Stimulated activated CD4-positive, alpha-beta T cell treated with anti-CD3 and anti-CD28 coated beads, Interleukin-1b, Interleukin-23, amount 100 ng/mL, for 1 hour (primary cell): ENCODE measurements at places on chromosomes 16 and 17.

DNA sequence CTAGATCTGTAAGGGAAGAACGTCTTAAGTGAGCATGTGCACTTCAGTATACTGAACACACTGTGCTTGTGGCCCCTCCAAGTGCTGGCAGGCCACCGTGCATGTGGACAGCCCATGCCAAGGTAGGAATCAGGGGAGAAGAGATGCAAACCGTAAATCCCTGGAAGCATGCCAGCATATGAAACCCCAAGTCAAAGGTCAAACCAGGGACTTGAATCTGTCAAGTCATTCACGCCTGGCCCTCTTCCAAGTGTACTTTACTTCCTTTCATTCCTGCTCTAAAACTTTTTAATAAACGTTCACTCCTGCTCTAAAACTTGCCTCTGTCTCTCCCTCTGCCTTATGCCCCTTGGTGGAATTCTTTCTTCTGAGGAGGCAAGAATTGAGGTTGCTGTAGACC, 2.8 kb upstream of the ATXN2L start:
- DNase-seq = no peak

- DNase-seq = no peak
Measured at GRCh38 chr17:48162306-48162934, 54.9 kb downstream of the SNX11 start.

DNA sequence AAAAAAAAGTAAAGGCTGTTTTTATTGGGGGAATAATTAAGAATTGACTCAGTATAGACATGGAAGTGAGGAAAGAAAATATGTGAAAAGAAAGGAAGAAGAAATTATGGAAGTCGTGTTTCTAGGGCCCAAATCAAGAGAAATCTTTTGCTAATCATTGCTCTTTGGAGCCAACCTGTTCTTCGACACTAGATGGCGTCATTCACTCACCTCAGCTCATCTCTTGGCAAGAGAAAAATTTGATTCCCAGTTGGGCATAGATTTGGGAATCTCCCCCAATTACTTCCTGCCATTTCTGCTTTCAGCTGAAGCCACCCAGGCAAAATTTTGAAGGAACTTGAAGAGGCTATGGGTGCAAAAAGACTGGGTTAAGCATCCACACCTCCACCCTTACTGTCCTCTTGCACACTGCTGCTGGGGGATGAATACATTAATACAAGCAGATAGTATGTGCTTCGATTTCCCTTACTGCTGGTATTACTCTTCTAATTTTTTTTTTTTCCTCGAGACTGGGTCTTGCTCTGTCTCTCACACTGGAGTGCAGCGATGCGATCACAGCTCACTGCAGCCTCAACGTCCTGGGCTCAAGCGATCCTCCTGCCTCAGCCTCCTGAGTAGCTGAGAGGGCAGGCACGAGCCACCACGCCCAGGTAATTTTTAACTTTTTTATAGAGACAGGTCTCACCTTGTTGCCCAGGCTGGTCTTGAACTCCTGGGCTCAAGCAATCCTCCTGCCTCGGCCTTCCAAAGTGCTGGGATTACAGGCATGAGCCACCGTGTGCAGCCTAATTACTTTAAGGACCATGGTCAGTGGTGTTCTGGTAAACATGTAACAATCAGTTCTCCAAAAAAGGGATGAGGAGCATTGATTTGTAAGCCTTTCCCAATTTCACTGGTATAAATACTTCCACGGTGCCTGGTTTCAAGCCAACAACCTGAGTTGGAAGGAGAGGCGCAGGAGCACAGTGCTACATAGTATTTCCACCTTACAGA, 13.5 kb downstream of the PSMD7 start:
- no peak for DNase-seq

GRCh38 chr17:81412490-81413093, 17.3 kb downstream of the BAHCC1 start:
- peak; percentile 17 for DNase-seq

DNA sequence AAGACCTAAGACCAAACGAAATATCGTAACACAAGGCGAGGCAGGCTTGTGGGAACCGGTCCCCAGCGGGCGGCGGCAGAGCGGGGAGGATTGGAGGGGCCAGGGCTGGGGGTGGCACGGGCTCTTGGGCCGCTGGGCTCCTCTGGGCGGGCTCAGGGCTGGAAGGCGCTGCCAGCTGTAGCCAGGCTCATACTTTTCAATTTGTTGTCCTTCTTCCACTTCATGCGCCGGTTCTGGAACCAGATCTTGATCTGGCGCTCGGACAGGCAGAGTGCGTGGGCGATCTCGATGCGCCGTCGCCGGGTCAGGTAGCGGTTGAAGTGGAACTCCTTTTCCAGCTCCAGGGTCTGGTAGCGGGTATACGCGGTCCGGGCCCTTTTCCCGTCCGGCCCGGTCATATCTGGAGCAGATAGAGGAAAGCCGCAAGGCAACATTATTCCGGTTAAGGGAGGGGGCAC, 1.5 kb downstream of the HOXB5 start:
- DNase-seq = no peak

DNA sequence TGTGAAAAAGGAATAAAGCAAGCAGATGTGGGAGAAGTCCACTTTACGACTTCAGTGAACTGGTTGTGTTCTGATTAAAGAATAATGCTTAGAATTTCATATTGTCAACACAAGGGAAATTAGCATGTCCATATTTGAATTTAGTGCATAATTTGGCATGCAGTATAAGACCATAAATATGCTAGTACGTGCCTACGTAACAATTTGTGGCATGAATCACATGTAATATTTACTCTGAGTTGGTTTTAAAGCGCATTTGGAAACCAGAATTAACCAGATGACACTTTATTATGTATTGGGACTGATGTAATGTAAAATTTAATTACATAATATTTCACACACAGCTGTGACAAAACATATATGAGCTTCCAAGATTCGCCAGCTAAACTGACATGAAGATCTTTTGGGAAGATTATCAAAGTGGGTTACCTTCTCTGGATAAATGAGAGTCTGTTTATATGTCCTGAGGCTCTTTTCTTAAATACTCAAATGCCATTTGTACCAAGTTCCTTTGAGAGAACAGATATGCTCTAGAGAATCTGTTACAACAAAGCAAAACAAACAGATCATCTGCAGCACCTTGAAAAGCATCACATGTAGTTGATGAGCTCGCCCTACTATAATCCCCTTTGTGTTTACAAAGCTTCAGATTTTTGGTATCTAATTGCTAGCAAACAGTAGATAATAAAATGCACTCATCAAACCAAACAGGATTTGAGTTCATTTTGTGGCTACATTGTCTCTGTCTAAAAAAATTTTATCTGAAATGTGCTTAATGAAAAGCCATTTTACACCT, 1468.6 kb downstream of the CDH11 start:
- no peak for DNase-seq
